G401 (cell line): ENCODE measurements at places on chromosomes 16 and 17. TPM values are rescaled to one million over a fixed set of nuclear protein-coding genes. Genes with fewer than 3 reads are reported as not detected.

DNA sequence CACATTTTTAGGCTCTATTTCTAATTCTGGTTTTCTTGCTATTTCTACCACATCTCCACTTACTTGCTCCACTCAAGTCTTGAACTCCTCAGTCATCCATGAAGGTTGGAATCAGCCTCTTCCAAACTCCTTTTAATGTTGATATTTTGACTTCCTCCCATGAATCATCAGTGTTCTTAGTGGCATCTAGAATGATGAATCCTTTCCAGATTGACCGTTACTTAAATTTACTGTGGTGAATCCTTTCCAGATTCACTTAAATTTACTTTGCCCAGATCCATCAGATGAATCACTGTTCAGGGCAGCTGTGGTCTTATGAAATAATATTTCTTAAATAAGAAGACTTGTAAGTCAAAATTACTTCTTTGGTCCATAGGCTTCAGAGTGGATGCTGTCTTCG is 32.4 kb downstream of the CLTC start:
- DNase-seq = no peak

GRCh38 chr16:87240211-87241136 is 76.7 kb downstream of the C16orf95 start:
- no peak for DNase-seq

Gene GDPD3
- total RNA-seq = 0.12 TPM in 1 of 2 replicates, not detected in the other

DNA sequence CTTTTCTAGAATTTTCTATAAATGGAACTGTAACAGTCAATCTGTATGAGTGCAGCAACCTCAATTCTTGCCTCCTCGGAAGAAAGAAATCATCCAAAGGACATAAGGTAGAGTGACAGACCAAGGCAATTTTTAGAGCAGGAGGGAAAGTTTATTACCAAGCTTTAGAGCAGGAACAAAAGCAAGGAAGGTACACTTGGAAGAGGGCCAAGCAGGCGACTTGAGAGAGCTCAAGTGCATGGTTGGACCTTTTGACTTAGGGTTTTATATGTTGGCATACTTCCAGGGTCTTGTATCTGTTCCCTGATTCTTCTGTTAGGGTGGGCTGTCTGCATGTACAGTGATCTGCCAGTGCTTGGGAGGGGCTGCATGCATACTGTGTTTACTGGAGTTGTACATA is 50.3 kb downstream of the SCNN1G start:
- no peak for DNase-seq

- no peak for DNase-seq
Observed at GRCh38 chr17:50101346-50102163, 6.4 kb downstream of the PDK2 start.

DNA sequence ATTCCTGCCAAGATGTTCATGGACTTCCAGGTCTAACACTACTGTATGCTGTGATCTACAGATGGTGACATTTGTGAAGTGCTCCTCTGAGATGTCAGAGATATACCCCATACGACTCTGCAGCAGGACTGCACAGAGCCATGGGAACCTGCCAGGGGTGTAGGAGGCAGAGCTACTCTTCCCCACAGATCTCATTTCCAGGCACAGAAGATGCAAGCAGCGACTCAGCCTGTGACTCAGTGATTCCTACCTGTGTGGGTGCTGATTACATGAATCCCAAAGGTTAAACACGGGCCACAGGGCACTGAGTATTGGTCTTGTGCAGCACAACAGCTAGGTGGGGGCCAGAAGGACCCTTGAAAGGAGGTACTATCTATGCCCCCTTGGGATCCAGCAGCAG is 137.0 kb upstream of the SOX9 start:
- DNase-seq = no peak

Gene MMP25
- total RNA-seq = 0.95 and 2.9 TPM in 2 replicates

GRCh38 chr16:77896415-77897128 is 108.2 kb downstream of the VAT1L start:
- no peak for DNase-seq

Gene VMP1
- total RNA-seq = 195 and 306 TPM in 2 replicates

GRCh38 chr16:49635009-49635350 is 220.9 kb downstream of the ZNF423 start:
- DNase-seq = no peak

Gene ITGA3
- 12.2 and 14.5 TPM in 2 replicates for total RNA-seq

- DNase-seq = no peak
Observed at GRCh38 chr17:44348234-44348987, 3.3 kb downstream of the GRN start.

Gene CCDC92B
- 0.06 and 0.31 TPM in 2 replicates for total RNA-seq
